ENCODE measurements at places on chromosomes 6 and 20.

GRCh38 chr20:5069141-5069806 is 50.5 kb downstream of the PCNA start:
- no peak for DNase-seq
- no peaks in the 10 kb centered on the region for H3K27me3 ChIP-seq
- H3K4me1 ChIP-seq, result peaks cover 31% of the 10 kb centered on the region
- H3K4me3 ChIP-seq, result no peak overlapping the region
- no peaks in the 10 kb centered on the region for H3K36me3 ChIP-seq

GRCh38 chr6:82032444-82032843 is 215.1 kb downstream of the IBTK start:
- no peaks in the 10 kb centered on the region for H3K4me1 ChIP-seq
- no peaks in the 10 kb centered on the region for H3K36me3 ChIP-seq
- no peak overlapping the region for H3K27ac ChIP-seq
- DNase-seq, result no peak
- no peak overlapping the region for H3K4me3 ChIP-seq
- no peaks in the 10 kb centered on the region for H3K27me3 ChIP-seq

DNA sequence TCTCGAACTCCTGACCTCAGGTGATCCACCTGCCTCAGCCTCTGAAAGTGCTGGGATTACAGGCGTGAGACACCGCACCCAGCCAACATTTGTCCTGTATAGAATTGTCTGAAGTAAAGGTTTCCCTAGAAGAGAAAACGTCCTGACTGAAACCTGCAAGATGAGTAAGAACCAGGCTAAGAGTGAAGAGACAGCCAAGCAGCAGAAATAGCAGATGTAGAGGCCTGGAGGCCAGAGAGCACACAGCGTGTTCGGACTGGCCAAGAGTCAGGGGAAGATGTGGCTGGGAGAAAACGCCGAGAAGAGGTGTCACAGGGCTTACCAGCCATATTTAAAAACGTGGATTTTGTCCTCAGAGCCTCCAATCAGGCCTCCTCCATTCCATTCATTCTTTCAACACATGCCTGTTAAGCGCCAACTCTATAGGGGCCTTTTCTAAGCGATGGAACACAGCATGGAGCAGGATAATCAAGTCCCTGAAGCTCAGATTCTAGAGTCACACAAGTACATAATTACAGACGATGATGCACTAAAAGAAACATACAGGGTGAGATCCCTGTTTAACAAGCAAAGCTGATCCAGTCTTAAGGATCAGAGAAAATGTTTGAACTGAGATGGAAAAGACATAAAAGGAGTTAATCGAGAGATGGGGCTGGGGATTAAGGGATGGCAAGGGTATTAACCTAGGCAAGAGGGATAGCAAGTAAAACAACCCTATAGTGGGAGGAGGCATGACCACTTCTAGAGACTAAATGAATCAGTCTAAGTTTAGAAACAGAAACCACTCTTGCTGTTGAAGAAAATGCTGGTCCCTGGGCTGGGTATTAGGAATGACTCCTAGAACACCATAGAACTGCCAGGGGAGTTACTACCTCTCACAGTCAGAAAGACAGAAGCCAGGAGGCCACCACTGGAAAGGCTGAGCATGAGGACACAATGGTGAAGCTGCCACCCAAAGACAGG is 4.8 kb downstream of the ZCCHC3 start:
- H3K27ac ChIP-seq, result no peak overlapping the region
- H3K27me3 ChIP-seq, result no peaks in the 10 kb centered on the region
- H3K4me1 ChIP-seq, result peaks cover 14% of the 10 kb centered on the region
- H3K36me3 ChIP-seq, result peaks cover 18% of the 10 kb centered on the region
- no peak overlapping the region for H3K4me3 ChIP-seq

DNA sequence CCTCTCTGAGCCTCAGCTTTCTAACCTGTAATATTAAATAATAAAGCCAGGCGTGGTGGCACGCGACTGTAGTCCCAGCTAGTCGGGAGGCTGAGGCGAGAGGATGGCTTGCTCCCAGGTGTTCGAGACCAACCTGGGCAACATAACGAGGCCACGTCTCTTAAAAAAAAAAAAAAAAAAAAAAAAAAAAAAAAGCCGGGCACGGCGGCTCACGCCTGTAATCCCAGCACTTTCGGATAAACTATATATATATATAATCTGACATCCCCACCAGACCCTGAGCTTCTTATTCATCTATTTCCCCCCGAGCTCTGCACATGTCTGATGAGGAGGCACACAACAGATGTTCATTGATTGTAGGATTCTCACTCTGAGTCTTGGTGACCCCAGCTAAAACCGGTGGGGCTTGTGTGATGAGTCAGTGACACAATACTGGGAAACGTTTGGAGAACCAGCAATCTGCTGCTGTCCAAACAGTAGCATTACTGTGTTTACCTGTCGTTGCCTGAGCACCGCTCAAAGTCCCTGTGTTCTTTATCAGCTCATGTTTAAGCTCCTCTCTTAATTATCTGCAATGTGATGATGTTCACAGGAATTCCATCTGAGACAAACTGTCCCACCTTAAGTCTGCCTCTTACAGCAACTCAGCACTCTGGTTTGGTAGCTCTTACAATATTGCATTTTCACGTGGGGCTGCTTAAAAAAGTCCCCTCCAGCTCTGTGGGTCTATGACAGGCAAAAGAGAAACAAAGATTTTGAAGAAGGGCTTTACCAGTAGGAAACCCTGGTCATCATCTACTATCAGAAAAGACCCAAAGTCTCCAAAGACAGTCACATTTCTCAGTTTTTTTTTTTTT is 1.0 kb upstream of the SPATA2 start:
- no peaks in the 10 kb centered on the region for H3K36me3 ChIP-seq
- H3K27me3 ChIP-seq, result no peaks in the 10 kb centered on the region
- peaks cover 13% of the 10 kb centered on the region for H3K4me1 ChIP-seq
- DNase-seq, result no peak
- peak overlapping the region; percentile 90 for H3K4me3 ChIP-seq

DNA sequence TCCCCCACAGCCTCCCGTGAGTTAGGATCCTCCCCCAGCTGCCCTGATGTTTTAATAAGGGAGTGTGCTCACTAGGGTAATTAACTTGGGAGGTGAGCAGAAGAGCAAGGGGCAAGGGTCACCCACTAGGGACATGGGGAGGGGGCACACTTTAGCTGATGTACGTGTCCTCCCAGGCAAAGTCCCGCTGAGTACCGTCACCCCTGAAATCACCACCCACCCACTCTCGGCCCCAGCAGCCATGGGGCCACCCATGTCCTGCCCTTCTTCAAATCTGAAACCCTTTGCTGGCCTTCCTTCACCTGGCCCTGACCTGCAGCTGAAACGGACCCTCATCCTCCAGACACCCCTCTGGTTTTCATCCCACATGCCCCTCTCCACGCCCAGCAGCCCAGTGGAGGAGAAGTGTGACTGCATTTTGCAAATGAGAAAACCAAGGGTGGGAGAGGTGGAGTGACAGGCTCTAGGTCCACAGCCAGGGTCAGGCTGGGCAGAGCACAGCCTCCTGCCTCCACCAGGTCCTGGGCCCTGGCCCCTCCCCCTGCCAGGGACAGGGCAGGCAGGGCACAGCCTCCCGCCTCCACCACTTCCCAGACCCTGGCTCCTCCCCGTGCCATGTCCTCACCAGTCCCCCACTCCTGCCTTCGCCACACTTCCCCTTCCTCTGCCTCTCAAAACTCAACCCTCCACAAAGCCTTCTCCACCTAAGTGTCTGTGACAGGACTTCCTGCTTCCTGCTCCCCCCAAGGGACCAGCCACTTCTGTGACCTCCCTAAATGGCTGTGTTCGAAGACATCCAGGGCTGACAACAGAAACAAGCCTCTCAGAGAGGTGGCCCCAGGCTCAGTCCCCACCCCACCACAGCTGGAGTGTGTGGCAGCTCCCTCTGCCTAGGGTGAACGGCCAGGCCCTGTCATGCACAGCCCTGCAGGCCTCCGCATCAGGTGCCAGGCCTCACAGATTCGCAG is 15.1 kb downstream of the ACSS1 start:
- no peaks in the 10 kb centered on the region for H3K4me1 ChIP-seq
- DNase-seq, result no peak
- H3K4me3 ChIP-seq, result no peak overlapping the region
- H3K36me3 ChIP-seq, result no peaks in the 10 kb centered on the region
- H3K27me3 ChIP-seq, result no peaks in the 10 kb centered on the region
- H3K27ac ChIP-seq, result no peak overlapping the region

GRCh38 chr6:167470836-167471547 is 146.1 kb downstream of the TTLL2 start:
- H3K36me3 ChIP-seq, result no peaks in the 10 kb centered on the region
- 0 out of 2 replicates have a peak, but pooled peaks cover 3% of the 10 kb centered on the region for H3K27me3 ChIP-seq
- H3K4me3 ChIP-seq, result no peak overlapping the region
- no peak for DNase-seq
- H3K27ac ChIP-seq, result no peak overlapping the region
- H3K4me1 ChIP-seq, result no peaks in the 10 kb centered on the region

DNA sequence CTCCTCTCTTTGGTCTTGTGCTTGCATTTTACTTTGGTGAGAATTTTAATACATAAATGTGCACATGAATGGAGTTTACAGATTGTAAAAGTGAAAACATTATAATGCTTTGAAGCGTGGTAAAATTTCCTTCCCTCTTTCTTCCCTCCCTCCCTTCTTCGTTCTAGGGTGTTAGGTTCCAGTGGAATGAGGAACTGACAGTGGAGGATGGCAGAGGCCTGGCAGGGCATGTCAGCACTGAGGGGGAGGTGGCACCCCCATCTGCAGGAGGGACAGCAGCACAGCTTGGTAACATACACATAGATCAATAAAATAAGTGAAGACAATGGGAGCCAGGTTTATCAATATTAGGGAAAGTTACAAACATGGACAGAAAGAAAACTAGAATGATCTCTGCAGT is 47.5 kb downstream of the RNASET2 start:
- H3K4me3 ChIP-seq, result no peak overlapping the region
- DNase-seq, result no peak
- no peaks in the 10 kb centered on the region for H3K36me3 ChIP-seq
- no peaks in the 10 kb centered on the region for H3K27me3 ChIP-seq
- H3K27ac ChIP-seq, result no peak overlapping the region
- peaks cover 2% of the 10 kb centered on the region for H3K4me1 ChIP-seq

- no peaks in the 10 kb centered on the region for H3K4me1 ChIP-seq
- no peak overlapping the region for H3K27ac ChIP-seq
- H3K36me3 ChIP-seq, result no peaks in the 10 kb centered on the region
These were observed 109.8 kb upstream of the MAP7 start for GRCh38 chr6:136659991-136660499.

DNA sequence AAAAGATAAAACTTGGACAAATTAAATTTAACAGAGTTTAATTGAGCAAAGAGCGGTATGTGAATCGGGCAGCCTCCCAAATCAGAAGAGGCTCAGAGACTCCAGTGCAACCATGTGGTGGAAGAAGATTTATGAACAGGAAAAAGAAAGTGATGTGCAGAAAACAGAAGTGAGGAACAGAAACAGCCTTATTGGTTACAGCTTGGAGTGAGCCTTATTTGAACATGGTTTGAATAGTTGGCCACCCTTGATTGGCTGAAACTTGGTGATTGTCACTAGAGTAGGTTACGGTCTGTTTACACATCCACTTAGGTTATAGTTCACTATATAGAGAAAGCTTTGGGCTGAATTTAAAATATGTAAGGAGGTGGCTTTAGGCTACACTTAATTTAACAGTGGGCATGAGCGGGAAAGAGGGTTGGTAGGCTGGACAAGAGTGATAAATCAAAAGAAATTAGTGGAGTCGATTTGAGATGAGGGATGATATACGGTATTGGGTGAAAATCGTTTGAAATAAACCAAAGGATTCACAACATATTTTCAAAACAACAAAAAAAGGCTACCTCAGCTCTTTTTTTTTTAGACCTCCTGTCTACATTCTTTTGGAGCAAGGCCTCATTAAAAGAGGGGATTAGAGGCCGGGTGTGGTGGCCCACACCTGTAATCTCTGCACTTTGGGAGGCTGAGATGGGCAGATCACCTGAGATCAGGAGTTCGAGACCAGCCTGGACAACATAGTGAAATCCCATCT is 84.3 kb upstream of the PREP start:
- H3K27ac ChIP-seq, result no peak overlapping the region
- no peak for DNase-seq
- no peak overlapping the region for H3K4me3 ChIP-seq
- no peaks in the 10 kb centered on the region for H3K4me1 ChIP-seq
- no peaks in the 10 kb centered on the region for H3K36me3 ChIP-seq

DNA sequence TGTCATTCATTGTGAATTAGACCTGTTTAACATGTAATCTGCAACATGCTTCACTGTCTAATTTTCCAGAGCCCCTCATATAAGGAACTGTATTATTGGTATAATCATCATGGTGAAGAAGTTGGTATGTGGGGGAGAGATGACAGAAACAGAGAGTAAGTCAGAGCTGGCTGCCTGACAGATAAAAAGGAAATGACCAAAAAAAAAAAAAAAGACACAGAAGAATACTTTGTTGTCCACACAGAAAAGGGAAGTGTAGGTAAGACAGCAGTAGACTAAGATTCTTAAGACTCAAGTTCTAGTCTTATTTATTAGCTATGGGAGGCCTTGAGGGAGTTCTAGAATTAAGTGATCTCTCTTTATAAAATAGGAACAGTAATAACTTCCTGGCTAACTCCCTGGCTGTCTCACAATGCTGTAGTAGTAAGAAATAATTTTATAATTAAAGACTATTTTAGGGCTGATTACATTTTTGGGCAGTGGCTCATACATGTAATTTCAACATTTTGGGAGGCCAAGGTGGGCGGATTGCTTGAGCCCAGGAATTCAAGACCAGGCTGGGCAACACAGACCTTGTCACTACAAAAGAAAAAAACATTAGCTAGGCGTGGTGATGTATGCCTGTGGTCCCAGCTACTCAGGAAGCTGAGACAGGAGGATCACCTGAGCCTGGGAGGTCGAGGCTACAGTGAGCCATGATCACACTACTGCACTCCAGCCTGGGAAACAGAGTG is 102.5 kb downstream of the PRL start:
- no peaks in the 10 kb centered on the region for H3K27me3 ChIP-seq
- no peaks in the 10 kb centered on the region for H3K4me1 ChIP-seq
- no peak overlapping the region for H3K27ac ChIP-seq
- H3K4me3 ChIP-seq, result no peak overlapping the region
- no peak for DNase-seq
- no peaks in the 10 kb centered on the region for H3K36me3 ChIP-seq

DNA sequence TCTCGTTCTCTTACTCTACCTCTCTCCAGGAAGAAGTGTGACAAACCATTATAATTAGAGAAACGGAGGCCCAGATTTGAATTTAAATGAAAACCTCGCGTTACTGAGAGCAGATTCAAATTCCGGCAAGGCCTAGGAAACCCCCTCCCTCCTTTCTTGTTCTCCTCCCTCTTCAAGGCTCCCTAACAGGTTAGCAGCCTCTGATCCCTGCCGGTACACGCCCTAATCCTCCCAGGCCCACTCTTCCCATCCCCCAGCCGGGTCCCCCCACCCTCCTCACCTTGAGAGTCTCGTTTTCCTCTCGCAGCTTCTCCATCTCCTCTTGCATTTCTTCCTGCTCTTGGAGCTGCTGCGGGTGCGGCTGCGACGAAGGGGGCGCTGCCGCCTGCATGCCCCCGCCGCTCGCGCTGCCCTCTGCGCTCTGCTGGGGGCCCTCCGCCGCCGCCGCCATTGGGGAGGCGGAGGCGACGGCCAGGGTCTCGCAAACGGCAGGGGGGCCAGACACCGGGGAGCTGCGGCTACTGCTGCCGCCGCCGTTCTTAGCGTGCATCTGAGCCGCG is 3.8 kb downstream of the MTCL3 start:
- no peaks in the 10 kb centered on the region for H3K4me1 ChIP-seq
- H3K36me3 ChIP-seq, result no peaks in the 10 kb centered on the region
- H3K27me3 ChIP-seq, result no peaks in the 10 kb centered on the region
- no peak overlapping the region for H3K27ac ChIP-seq
